ENCODE measurements at places on chromosomes 12 and 14.

DNA sequence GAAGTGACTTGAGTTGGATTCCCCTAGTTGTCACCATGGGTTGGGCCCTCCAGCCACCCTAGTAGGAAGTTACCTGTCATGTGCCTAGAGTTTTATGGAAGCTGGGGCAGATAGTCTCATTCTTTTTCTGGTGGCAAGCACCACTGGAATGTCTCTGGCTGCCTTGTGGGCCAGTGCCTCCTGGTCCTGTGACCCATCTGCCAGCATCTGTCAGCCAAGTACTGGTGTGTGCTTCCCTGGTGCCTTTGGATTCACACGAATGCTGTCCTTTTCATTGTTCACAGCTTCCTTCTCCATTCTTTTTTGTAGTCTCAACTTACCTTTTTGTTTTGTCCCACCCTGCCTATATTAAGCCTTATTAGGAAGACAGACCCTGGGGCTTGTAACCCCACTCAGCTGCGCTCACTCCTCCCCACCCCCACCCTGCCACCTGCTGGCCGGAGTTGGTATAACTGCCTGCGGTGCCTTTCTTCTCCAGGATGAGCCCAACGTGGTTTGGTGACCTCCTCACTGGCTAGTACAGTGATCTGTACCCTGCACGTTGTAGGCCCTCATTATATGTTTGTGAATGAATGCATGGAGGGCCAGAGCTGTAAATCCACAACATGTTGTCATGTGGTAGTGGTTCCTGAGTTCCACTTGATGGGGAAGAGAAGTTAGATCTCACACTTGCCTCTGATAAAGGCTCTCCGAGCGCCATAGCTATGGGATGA, 125.7 kb downstream of the TSPAN9 start:
- DNase-seq: peak; percentile 24

- DNase-seq: no peak
These were observed 56.9 kb upstream of the DCN start for GRCh38 chr12:91239481-91239880.

GRCh38 chr12:49292729-49293055, 2.3 kb upstream of the PRPH start:
- DNase-seq: no peak

- DNase-seq: no peak
These were observed 13.0 kb upstream of the DHRS7 start for GRCh38 chr14:60178164-60178563.

DNA sequence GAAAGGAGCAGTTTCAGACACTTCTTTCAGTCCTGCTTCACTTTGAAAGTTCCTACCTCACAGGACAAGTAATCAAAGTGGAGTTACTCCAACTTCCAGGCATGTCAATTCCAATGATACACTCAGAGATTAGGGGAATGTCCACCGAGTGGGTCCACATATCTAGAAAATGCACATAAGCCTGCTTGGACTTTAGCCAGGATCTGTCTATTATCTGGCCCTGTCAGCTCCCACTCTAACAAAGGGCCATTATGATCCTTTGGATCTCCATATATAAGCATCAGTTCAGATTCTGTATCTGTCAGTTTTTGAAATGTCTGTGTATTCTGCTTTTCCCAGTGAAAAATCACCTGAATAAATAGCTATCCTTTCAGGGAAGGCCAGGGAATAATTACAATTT, 112.9 kb upstream of the ATXN7L3B start:
- no peak for DNase-seq

DNA sequence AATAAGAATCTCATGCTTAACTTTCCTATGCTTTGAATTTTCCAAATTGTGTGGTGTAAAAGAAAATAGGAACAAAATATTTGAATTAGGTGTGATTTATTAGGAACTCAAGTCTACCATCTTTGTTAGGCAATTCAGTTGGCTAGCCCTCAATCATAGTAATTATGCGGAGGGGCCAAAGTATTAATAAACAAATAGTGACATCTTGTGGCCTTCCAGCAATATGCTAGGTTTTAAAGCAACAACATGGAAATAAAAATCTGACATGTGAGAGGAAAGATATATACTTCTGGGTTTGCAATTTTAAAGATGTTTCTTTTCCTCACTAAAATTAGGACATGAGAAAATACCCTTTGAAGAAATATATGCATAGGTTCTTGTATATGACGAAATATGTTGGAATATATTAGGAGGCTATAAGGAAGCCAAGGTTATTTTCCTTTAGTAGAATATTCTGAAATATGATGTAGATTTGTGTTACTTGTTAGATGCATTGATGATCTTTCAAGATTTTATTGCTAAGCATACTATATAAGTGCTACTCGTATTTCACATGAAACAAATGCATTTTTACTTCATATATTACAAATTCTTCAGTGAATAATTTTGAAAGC, 200.4 kb downstream of the PTPRO start:
- peak; percentile 24 for DNase-seq

DNA sequence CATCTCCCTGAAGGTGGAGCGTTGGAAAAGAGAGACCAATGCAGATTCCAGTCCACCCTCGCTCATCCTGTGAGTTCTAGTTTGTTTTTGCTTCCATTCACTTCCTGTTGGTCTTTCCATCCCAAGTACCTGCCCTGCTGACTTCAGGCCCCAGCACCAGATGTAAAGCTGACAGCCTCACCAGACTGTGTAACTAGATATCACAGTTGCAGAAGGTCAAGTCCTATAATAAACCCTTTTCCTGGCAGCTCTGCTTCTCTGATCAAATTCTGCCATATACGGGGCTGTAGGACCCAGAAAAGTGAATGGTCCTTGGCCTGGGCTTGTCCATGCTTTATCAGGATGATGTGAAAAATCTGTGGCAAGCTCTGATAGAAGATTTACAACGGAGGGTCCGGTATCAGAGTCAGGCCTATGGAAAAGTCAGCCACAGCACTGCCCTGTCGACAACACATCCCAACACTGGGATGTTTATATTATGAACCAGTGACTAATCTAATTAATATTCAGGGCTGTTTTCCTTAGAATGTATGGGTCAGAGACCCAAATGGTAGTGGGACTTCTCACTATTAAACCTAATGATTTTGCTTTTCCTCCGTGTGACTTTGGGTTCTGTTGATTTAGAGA, 42.1 kb downstream of the CCDC175 start:
- no peak for DNase-seq

- no peak for DNase-seq
These were observed 11.2 kb downstream of the ATG2B start for GRCh38 chr14:96351986-96352385.

DNA sequence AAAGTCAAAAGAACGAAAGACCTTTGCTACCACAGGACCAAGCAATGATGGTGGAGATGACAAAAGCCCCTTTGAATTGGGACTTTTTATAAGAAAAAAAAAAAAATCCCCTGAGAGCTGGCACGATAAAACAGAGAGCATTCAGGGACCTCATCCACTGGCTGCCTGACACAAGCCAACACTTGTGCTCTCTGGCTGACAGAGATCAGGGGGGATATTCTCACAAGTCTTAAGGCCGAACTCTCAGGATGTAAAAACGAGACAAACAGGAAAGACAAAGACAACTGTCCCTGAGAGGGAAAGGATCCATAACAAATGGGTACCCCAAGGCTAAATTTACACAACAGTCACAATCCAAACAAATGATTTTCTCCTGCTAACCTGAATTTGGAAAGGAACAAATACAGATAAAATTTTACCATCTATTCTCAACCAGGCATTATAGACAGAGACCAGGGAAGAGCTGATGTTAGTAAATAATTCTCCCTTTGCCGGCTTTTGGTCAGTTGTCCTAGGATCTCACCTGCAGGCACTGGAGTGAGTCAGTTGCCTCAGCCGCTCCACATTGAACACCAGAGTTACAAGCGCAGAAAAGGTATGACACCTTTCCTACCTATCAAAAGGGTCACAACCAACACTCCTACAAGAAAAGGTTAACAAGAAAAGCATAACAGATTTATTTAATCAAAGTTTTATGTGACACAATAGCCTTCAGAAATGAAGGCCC, 37.9 kb upstream of the GARIN6 start:
- DNase-seq: no peak

DNA sequence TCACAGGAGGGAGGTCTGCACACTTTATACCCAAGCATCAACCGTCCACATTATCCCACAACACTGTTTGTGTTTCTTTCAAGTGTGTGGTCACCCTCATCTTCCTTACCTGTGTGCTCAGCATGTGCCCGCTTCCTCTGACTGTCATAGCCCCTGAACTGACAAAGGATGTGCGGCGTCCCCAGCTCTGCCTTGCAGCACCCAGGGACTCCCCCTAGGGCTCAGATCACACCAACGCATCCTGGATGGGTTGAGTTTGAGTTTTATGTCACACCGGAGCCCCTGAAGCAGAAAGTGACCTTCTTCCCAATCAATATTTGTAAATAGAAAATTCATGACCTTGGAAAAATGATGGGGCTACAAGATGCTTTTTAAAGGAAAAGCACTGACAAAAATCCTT, 770.7 kb upstream of the TMEM132C start:
- DNase-seq: no peak

DNA sequence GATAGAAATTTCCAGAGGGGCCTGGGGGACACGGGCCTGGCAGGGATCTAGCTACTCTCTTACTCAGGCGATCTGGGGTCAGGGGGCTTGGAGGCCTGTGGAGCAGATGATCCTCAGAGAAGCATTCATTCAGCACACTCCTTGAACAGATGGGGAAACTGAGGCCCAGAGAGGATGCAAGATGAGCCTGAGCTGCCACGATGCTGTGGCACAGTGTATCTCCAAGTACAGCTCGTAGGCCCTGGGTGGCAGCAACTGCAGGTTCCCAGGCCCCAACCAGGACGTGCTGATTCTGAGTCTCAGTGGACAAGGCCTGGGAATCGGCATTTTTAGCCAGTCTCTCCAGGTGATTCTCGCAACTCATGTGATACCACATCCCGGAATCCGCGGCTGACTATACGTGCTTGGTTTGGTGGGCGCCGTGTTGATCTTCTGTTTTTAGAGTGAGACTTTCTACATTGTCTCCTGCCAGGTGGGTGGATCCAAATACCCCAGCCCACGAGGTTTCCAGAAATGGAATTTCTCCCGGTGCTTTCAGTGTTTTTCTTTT, 22.5 kb downstream of the ADGRD1 start:
- no peak for DNase-seq

GRCh38 chr14:95536671-95537070, 1.8 kb downstream of the GLRX5 start:
- no peak for DNase-seq

DNA sequence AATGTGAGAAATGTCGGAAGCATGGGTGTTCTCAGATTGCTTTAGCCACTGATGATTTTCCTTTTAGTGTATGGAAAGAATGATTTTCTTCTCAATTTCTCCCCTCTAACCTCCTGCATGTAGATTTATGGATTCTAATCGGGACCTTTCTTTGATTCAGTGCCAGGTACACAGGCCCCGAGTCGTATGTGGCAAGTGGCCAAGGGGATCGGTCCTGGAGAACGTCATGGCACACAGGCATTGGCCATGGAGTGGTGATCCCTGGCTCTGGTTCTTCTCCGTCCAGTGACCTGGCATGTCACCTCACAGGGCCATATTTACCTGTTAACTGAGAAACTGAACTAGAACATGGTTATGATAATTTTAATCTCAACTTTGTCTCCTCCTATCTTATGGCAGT, 58.1 kb downstream of the ETV6 start:
- DNase-seq: no peak

DNA sequence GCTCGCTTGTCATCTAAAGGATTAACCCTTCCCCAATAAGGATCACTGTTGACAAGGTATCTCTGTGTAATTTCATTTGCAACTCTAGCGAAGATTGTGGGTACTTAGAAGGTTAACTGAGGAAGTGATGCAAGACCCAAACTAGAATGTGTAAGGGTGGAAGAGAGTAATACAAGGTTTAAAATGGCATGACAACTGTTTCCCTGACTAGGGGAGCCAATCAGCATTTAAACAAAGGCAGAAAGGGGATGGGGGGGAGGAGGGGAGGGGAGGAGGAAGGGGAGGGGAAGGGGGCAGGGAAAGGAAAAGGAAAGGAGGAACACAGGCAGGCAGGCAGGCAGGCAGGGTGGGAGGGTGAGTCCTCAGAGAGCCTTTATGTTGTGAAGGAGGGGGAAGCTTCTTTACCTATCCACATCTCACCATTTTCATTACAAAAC, 31.1 kb downstream of the NRDE2 start:
- DNase-seq: no peak

GRCh38 chr14:56299306-56299984, 181.2 kb downstream of the PELI2 start:
- no peak for DNase-seq

- DNase-seq: no peak
These were observed 17.8 kb downstream of the SLC8A3 start for GRCh38 chr14:70170976-70171375.

DNA sequence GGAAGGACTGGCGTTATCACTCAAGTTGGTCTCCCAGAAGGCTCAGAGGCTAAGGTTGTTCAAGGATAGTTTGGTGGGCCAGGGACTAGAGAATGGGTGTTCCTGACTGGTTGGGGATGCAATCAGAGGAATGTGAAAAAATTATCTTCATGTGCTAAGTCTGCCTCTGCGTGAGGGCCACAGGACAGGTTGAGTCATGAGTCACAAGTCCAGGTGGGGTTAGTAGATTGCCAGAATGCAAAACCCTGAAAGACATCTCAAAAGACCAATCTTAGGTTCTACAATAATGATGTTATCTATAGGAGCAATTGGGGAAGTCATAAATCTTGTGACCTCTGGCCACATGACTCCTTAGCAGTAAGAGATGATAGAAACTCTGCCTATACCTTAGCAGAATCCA, 220.1 kb upstream of the EEA1 start:
- no peak for DNase-seq

- DNase-seq: no peak
These were observed 51.9 kb downstream of the ZFYVE26 start for GRCh38 chr14:67764496-67764895.

DNA sequence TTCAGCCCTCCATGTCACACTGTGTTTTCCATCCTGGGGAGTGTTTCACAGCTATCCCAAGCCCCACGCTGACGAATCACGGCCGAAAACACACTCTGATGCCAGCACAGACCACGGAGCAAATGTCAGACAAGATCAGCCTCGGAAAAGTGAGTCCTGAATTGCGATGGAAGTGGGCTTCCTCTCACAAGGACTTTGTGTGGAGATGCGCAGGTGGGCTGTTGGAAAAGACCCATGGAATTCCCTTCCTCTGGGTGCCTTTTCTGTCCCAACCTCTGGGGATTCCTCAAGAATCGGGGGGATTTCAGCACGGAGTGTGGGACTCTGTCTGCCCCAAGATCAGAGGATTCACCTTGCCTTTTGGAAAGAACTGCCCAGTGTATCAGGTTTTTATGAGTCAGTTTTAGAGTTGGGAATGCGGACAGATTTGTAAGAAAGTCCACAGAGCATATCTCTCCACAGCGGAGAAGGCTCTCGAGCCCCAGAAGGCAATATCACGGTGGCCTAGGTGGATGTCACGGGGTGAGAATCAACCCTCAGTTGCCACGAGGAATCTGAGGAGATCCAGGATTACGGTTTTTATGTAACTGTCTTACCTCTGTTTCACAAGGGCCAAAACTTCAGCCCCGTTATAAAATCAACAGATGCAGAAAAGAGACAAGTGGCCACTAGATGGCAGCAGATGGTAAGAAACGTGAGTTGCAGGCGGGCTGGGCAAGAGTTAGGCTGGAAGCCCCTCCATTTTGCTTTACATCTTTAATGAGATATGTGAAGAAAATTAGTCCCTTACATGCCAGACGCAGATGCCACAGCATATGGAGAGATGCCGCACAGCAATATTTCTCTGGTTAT, 201.9 kb downstream of the DAD1 start:
- no peak for DNase-seq

GRCh38 chr12:92444763-92445162, 258.0 kb upstream of the PLEKHG7 start:
- DNase-seq: no peak

Measured in CD4-positive, alpha-beta T cell treated with Interleukin-4 for 4 hours (primary cell).